ENCODE measurements at places on chromosomes 2 and 18.
A peak's percentile ranks its signal among the peaks of the same experiment; 100 is the strongest.

GRCh38 chr18:23494992-23495391 lies 8.3 kb upstream of the RMC1 start:
- DNase-seq, result no peak

DNA sequence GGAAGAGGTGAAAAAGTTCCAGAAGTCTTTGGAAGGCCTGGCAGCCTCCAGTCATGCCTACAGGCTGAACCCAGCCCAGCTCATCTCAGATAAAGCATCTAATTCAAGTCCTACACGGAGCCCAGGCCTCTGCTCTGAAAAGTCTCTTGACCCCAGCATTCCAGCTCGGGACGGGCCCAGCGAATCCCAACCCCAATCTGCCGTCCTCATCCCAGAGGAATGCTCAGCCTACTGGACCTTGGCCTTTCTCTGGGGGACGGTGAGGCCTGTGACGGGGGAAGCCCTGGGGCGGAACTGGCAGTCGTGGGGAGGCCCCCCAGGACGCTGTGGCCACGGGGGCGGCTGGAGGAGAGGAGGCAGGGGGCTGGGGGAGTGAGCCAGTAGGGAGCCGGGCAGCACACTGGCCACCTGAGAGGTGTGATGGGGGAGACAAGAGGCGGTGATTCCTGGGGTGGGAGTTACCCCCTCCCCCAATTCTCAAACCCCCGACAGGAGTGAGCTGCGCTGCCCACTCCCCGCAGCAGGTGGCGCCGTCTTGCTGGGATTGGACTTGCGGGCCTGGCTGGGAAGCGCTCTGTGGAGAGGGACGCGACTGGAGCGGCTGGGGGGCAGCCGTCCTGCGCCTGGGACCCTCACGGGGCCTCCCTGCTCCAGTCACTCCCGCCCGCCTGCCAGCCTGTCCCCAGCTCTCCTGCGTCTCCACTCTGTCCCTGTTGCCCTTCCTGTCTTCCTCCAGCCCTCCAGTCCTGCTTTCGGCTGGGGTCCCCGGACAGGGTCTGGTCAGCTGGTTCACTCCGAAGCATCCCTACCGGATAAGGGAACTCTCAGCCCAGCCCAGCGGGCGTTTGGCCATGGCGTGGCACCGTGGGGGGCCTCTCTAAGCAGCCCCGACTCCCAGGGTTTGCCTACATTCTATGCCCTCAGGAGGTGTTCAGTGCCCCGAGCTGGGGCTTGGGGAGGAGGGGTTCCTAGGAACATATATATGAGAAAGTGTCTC lies 182.6 kb upstream of the HAAO start:
- peak; percentile 36 for DNase-seq

DNA sequence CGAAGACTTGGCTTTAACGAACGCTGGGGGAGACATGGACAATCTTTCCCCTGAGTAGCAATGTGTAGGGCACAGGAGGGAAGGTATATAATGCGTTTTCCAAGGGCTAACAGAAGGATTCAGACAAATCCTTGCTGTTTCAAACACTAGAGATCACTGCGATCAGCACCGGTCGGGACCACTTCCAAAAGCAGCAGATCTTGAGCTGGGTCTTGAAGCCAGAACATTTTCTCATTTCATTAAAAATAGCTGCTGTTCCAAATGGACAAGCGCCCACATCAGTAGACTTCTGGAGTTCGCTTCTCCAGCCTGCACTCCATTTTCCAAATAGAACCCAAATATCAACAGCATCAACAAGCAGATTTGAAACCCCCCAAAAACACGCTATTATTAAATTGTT lies 65.1 kb upstream of the MAPRE2 start:
- DNase-seq, result no peak

GRCh38 chr2:161981679-161982250 lies 92.2 kb downstream of the DPP4 start:
- DNase-seq, result no peak

GRCh38 chr2:216774620-216775019 lies 79.3 kb upstream of the IGFBP5 start:
- DNase-seq, result no peak

- no peak for DNase-seq
These were observed 501.1 kb upstream of the TNP1 start for GRCh38 chr2:217360781-217361482.

DNA sequence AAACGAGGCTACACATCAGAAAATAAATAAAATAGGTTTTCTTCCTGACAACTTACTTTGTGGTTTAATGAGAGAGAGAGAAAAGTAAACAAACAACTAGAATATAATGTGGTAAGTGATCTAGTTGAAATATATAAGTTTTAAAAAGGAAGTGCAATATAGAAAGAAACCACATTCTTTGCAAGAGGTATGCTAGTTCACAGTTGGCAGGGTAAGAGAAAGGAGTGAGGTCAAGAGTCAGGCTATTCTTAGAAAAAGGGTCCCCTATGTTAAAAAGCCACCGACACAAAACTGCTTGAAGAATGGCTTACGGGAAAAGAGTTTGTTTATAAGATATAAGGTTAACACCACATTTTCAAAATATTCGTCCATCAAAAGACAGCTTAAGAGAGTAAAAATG lies 462.1 kb downstream of the ERBB4 start:
- no peak for DNase-seq

- DNase-seq, result no peak
These were observed 192.8 kb upstream of the PXDN start for GRCh38 chr2:1937066-1937465.

- DNase-seq, result no peak
These were observed 47.5 kb downstream of the ZFP36L2 start for GRCh38 chr2:43178602-43179542.

DNA sequence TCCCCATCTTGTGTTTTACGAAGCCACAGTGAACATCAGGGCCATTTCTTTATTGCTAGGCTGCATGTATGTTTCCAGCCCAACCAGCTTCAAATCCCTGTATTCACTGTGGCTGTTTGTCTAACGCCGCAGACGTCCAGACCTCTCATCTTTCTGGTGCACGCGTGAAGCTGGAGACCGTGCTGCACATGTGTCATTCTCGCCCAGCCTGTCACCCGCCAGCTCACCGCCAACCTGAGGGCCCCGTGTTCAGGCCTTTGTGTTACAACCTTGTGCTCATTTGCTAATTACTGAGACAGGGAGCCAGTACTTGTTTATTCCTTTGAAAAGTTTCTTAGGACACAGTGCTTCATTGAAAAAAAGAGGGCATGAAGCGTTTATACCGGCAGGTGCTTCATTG lies 21.4 kb downstream of the SALL3 start:
- no peak for DNase-seq

- DNase-seq, result no peak
These were observed 35.5 kb upstream of the KIDINS220 start for GRCh38 chr2:8872821-8873432.

DNA sequence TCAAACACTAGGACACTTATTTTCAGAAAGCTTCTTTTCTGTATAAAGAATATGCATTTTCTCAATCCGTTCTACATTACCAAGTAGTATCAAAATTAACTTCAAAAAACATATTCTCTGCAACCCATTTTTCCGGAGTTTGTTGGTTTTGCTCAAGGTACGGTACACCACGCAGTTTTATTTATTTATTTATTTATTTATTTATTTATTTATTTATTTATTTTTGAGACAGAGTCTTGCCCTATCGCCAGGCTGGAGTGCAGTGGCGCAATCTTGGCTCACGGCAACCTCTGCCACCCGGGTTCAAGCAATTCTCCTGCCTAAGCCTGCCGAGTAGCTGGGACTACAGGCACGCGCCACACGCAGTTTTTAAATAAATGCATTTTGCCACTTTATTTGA lies 900.3 kb downstream of the CBLN2 start:
- no peak for DNase-seq

GRCh38 chr2:127034051-127034450 lies 72.9 kb downstream of the BIN1 start:
- no peak for DNase-seq

Data from effector memory CD8-positive, alpha-beta T cell (primary cell).